AG04449 (cell line): ENCODE measurements at places on chromosomes 2 and 18.

- no peak for DNase-seq
Observed at GRCh38 chr2:191189112-191189635, 38.4 kb upstream of the STAT4 start.

DNA sequence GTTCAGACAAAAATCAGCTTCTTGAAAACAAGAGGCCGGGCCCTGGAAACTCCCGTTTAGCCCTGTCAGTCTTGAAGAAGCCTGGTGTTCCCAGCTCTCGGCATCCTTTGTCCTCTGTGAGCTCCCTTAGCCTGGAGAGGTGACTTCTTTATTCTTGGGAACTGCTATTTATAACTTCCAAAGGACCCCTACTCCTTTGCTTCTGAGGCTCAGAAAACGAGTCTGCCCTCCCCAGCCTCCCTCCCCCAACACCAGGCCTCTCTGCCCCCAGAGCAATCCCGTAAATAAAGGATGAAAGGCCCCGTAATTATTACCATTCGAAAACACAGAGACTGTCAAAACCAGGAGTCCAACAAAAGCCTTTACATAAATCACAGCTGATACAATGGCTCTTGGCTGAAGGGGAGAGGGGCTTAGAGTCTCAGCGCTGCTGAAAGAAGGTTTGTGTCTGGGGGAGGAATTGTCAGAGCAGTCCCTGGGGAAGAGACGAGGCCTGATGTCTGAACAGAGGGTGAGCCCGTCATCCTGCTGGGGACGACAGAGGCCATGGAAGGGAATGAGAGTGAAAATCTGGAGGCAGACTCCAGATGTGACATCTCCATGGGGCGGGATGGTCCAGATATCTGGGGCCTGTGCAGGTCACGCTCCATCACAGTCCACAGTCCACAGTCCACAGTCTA is 283.0 kb downstream of the MYCN start:
- no peak for DNase-seq

DNA sequence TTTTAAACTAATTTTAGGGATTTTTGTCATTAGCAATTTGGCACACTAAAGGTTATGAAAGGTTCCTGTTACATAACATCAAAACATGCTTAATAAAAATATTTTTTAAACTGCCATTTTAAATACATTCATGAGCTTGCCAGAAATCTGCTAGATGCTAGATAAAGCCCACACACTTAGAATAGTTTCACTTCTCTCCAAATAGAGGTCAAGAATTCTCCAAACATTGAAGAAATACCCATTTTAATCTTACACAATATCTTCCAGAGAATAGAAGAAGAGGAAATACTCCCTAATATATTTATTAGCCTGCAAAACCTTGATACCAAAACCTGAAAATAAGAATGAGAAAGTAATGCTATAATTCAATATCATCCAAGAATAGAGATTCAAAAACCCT is 247.5 kb downstream of the PTH2R start:
- no peak for DNase-seq

- DNase-seq: no peak
Observed at GRCh38 chr18:25898965-25899364, 191.4 kb downstream of the SS18 start.

DNA sequence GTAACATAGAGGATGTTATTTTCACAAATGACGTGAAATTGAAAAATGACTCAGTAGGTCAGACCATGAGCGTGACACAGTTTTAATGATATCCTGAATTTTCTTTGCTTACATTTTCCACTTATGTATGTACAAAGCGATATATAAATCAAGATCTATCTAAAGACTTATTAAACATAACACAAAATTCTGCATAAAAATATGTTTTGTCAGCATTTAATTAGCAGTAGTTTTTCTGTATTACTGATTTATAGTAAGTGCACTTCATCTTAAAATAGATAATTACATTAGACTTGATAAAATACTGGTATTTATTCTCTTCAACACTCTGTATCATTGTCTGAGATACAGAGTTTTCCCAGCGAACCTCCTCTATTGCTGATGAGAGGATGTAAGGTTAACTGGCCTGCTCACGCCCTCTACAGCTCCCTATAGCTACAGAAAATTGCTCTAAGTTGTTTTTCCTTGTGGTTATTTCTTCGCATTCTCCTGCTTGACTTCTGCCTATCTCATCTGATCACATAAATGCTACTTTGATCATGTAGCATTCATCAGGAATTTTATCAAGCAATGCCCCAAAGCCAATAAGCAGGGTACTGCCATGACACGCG is 548.8 kb upstream of the REG3G start:
- DNase-seq: no peak

GRCh38 chr2:85385746-85386145 is 24.4 kb downstream of the CAPG start:
- no peak for DNase-seq

GRCh38 chr2:72638600-72639211 is 187.1 kb downstream of the EXOC6B start:
- DNase-seq: no peak

GRCh38 chr18:79405781-79406575 is 10.2 kb downstream of the NFATC1 start:
- DNase-seq: no peak

GRCh38 chr2:64795024-64795592 is 141.4 kb upstream of the SERTAD2 start:
- no peak for DNase-seq

GRCh38 chr2:12183032-12183645 is 436.7 kb downstream of the LPIN1 start:
- DNase-seq: no peak

DNA sequence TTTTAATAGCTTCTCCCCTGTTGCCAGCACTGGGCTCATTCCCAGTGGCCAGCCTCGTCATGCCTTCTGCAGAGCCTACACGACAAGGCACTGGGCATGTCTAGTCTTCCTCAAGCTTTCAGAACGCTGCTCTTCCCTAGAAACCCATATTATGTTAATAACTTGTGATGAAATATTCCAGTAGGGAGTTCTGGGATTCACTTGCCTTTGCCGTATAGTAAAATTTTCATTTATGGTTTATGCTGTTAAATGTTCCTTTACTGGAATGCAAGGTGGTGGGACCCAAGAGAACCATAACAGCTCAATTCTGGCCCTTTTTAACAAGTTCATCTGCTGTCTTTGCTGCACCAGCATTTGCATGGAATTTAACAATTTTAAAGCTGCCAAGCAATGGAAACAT is 45.5 kb upstream of the SLC14A1 start:
- no peak for DNase-seq

DNA sequence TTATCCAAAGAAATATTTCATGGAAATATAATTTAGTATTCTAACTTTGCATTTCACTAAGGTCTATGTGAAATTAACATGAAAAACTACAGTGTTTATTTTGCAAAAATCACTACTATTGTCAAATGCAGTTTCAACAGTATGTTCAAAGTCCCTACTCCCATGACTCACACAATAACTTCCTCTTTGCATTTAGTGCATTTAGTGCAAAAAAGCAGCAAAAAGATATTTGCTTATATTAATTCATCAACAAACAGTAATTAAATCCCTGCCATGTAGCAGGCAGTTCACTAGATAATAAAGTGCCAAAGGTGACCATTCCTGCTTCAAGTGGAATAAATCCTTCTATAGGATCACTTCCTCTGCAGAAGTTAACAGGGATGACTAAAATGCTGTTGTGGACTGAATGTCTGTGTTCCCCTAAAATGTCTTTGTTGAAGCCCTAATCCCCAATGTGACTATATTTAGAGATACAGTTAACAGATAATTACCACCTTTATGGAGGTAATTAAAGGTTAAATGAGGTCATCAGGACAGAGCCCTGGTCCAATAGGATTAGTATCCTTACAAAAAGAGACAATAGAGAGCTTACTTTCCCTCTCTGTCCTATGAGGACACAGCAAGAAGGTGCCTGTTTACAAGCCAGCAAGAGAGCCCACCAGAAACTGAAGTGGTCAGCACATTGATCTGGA is 61.7 kb downstream of the STK39 start:
- no peak for DNase-seq
